ENCODE measurements at places on chromosomes 5 and 9.

DNA sequence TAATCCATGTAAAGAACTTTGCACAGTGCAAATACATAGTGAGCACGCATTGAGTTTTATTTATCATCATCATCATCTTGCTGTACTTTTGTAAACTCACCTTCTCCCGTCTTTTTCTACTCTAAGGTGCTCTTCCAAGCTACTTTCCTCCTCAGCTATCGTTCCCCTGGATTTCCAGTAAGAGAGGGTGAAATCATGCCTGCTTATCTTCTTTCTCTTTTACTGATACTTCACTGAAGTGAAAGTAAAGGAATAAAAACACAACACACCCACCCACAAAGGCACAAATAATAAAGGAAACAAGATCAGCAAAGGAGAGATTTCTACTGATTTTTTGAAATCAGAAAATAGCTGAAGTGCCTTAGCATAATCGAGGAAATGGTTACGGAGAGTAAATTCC is 509.9 kb downstream of the RAB3C start:
- DNase-seq = no peak

DNA sequence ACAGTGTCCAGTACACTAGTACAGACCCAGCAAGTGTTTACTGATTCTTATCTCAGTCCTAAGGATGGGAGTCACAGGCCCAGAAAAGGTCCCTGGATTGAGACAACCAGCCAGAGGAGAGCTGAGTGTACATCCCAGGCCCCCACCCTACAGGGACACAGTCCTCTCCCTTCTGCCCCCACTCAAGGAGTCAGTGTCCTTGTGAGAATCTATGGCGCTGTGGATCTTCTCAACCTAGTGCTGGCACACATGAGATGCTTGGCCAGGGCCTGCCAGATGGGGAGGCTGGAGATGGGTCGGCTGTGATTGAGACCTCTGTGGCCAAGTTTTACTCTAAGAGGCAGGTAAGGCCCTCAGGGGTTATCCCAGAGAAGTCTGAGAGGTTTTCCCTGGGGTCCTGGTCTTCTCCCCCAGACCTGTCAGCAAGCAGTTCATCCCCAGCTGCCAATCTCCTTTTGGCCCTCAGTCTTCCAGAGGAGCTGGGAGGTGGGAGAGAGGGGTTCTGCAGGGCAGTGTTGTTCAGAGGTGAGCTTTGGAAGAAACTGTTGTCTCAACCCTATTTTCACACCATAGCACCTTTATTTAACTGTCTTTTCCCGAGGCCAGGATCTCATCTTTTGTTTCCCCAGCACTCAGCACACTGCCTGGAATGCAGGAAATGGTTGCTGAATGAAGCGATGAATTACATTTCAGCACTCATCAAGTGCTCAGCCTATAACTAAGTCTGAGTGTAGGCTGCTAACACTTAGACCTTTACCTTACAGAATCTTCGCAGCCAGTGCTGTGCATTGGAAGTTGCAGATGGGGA is 3.2 kb upstream of the NSD1 start:
- no peak for DNase-seq

- no peak for DNase-seq
Measured at GRCh38 chr5:133304178-133304577, 252.4 kb downstream of the HSPA4 start.

DNA sequence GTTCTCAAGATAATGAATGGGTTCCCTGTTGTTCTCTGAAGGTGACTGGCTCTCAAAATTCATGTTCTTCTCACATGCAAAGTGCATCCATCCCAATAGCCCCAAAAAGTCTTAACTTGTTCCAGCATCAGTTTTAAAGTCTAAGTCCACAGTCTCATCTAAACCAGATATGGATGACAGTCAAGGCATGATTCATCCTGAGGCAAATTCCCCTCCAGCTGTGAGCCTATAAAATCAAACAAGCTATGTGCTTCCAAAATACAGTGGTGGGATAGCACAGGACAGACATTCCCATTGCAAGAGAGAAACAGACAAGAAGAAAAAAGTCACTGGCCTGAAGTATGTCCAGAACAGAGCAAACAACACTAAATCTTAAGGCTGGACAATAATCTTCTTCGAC is 25.4 kb downstream of the FBXO10 start:
- no peak for DNase-seq

DNA sequence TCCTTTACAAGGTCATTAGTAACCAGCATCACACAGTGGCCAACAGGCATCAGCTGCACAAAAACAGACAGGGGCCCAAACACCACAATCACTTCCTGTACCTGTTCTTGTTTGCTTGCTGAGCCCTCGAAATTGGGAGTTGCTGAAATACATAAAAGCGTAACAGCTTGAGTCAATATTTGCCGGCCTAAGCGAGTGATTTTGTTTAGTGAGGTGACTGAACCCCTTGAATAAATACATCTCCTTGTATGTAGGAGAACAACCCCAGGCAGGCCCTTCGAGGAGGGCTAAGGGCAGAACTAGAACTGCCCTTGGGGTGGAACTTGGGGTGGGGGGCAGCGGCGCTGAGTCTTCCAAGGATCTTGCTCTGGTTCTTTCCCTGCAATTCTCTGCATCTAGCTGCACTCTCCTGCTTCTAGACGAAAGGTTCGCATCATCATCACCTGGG is 502.5 kb downstream of the RASEF start:
- DNase-seq = no peak

DNA sequence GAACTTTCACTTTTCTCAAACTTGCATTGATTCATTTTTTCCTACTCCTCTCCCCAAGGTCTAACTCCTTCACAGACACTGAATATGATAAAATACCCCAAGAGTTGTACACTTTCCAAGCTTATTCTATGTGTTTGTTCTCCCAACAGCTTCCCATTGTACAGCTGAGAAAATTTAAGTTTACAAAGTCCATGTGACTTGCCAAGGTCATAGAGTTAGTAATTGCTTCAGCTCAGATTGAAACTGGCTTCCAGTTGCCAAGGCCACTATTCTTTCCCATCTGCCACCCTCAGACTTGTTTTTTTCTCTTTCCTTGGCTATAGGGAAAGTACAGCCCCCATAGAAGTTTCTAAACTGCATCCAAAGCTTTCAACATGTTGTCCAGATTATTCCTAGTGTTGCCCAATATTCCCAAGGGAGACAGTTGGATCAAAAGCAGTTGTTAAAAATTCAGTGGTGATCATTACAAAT is 34.8 kb downstream of the TNFSF8 start:
- no peak for DNase-seq

DNA sequence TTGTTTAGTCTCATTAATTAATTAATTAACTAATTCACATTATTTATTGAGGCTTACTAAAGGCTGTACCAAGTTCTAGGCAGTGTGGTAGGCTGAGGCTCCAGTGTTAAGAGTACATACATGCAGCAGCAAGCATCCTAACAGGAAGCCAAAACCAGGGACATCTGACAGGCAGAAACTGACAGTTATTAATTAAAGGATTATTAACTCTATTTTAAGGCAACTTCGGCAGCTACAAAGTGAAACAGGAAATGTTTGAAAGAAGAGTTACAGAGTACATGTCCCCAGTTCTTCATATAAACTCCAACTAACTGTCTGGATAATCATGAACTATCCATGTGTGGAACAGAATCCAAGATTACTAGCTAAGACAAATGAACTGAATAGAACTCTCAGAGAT is 39.3 kb upstream of the GABRB2 start:
- no peak for DNase-seq

DNA sequence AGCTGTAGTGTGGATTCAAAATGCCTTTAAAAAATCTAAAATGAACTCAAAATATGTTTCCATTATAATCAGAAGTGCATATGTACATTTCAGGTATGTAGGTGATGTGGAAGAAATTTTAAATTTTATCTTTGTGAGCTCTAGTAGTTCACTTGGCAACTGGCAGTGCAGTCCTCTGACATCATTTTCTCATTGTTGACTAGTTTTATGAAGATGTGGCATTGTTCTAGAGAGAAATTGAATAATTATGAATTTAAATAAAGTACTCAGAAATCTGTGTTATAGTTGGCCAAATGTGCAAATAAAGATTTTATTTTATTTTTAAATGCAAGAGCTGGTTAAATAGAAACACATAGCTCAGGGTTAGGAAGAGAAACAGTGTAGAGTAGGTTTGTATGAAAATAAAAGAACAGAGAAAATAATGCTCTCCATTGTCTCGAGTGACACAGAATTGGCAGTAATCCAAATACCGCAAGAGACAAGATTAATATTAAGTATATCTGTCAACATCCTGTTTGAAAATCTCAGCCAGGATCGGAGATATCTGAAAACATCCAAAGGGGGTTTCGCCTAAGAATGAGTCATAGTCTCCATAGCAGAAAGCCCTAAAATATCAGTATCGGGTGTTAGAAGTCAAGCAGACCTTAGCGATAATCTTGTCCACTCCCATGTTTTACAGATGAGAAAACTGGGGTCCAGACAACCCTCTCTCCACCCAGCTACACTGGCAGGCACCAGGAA is 189.4 kb downstream of the CCDC192 start:
- no peak for DNase-seq

DNA sequence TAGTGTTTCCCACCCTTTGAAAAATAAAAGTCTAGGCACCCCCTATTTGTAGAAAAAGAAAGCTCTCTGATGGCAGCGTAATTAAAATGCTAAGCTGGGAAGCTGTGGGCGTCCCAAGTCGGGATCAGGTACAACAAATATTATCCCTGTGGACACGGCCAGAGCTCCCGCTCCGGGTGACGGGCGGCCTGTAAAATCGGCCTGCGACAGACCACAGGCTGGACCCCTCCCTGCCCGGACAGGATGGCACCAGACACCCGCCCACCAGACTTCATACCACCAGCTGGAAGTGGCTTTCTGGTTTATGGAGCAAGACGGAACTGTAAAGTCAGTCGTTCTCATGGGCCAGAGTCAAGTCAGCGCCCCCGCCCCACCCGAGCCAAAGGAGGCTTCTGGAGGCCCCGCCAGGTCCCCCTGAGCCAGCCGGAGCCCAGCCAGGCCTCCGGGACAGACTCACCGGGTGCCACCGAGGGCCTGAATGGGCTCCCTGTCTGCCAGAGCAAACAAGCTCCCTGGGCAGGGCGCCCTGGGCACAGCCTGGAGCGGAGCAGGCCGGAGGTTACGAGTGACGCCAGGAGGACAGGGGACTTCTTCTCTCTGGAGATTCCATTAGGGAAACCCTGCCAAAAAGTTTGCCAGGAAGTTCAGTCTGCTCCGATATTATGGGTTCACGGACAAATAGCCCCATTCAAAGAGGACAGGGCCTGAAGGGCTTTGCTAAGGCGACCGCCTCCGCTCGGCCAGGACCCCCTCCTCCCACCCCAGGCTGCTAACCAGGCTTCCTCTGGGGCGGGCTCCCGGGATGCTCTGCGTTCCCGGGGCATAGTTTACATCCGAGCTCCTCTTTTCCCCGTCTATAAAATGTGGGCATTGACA is 173.7 kb downstream of the ERCC6L2 start:
- DNase-seq = no peak

DNA sequence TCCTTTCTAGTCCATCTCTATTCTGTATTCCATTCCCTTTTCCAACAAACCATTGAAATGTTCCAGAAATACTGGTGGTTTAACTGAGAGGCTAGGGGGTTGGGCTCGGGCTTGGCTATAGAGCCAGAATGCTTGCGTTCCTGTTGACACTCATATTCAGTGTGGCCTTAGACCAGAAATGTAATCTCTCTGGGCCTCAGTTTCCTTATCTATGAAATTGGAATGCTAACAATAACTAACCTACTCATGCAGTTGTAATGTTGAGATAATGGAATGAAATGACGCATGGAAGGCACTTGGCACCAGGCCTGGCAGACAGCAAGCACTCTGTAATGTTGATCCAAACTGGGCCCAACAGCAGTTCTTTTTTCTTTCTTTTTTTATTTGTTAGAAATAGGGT is 26.8 kb downstream of the JADE2 start:
- no peak for DNase-seq

DNA sequence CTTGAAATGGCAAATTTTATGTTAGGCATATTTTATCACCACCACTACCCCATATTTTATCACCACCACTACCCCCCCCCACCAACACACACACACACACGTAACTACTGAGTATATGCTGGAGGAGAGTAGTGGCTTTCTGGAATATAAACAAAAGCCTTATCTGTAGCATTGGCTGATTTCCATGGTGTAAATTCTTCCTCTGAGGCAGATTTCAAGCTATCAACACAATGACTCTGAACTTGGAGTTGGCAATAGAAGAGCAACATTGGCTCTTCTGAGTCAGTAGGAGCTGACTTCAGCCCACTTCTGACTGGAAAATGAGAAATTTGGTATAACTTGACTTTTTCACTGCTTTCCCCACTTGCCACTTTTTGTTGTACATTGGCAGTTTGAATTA is 143.0 kb downstream of the CAVIN4 start:
- DNase-seq = no peak

Measured in stimulated activated CD4-positive, alpha-beta T cell treated with anti-CD3 and anti-CD28 coated beads, Interleukin-4, amount 100 ng/mL, for 48 hours (primary cell).